H4 (cell line): ENCODE measurements at places on chromosomes 3 and 15.

GRCh38 chr3:185330644-185331043 is 32.3 kb upstream of the MAP3K13 start:
- DNase-seq, result no peak

- no peak for DNase-seq
Observed at GRCh38 chr15:40151499-40151898, 9.4 kb upstream of the BUB1B start.

DNA sequence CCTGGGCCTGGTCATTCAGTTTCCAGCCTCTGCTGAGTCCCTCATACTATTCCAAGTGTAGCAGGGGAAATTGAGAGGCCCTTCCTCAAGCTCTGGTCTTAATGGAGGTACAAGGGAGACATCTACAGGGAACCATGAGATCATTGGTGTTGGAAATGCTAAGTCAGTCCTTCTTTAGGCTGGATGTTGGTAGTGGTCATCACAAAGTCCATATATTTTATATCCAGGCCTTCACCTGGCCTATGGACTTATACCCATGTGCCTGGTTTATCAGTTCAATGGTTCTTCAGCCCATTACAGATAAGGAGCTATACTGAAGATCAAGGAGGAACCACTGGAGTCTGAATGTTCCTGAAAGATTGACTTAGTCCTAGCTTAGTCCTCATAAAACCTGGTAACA is 135.0 kb downstream of the STAG1 start:
- DNase-seq, result no peak

DNA sequence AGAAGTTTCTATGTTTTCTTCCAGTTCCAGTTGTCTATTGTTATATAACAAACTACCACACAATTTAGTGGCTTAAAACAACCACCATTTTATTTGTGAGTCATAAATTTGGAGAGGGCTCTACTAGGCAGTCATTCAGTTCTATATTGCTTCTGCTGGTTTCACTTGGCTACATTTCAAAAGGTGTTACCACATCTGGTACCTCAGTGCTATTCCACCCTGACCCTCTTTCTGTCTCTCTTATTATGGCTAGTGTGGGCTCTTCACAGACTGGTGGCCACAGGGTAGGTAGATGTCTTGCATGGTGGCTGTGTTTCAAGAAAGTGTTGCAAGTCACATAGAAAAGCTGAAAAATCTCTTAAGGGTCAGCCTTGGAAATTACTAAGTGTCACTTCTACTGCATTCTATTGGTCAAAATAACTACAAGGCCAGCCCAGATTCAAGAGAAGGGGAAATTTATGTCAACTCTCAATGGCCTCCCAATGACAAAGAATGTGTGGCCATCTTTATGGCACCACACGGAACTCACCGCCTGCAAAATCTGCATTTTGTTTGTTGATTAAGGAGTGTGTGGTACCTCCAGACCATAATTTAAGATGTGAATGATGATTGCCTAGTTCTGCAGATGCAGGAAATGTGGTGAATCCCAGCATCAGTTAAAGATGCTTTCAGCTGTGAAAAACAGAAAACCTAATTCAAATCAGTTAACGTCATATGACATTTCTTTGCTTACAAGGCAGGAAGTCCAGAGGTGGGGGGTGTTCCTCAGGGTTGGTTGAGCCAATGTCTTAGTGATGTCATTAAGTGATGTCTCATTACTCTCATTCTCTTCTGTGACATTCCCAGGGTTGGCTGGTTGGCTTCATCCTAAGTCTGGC is 105.8 kb upstream of the RASGRP1 start:
- no peak for DNase-seq

GRCh38 chr15:90425726-90426346 is 37.8 kb downstream of the IQGAP1 start:
- DNase-seq, result no peak

- DNase-seq, result no peak
Observed at GRCh38 chr3:98086873-98087272, at the start of gene OR5AC2. OR5AC2 (plus strand) TSS chr3:98087173; CDS start chr3:98087173, 0 bp downstream.

DNA sequence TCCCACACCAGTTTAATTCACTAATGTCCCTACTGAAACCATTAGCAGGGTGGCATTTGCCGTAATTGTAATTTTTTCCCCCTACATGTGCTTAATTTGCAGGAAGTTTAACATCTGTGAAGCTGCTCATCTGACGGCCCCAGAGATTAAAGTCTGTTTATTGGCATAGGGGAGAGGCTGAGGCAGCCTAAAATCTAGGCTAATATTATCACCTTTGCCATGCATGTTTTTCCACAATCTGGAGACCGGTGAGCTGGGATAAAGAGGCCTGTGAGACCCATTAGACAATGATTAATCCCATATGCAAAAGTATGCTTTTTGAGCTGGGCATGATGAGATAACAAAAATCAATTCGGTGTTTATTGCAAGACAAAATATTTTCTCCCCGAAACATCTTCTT is 561.2 kb upstream of the ALCAM start:
- DNase-seq, result no peak

GRCh38 chr15:55743729-55744655 is 1.0 kb upstream of the PRTG start:
- no peak for DNase-seq

- no peak for DNase-seq
Observed at GRCh38 chr3:60073228-60073627, 1023.4 kb upstream of the CFAP20DC start.

- DNase-seq, result no peak
Observed at GRCh38 chr3:69081583-69082262, 1.6 kb upstream of the UBA3 start.

DNA sequence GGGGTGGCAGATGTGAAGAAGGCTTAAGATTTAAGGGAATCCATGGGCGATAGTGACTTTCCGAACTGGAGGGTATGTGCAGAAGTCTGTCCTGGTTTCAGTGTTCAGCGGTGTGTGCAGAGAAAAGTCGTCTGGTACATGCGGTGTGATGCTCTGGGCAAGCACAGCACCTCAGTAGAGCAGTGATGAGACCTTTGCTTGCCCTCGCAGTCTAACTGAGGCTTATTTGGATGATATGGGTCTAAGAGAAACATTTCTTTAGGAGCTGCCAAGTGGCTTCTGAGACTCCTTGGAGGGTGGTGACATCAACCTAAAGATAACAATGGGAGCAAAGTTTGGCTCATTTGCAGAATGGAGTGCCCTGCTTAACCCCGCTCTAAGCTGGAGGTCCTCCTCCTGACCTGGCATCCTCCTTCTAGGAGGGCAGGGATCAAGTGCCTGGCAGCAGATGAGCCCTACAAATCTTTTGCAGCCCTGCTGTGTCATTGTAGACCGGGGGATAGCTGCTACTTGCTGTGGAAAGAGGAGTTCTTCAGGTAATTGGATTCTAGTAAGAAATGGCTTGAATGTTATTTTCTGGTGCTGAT is 228.1 kb upstream of the AZI2 start:
- no peak for DNase-seq

GRCh38 chr15:51403946-51404695 is 62.7 kb downstream of the GLDN start:
- no peak for DNase-seq

DNA sequence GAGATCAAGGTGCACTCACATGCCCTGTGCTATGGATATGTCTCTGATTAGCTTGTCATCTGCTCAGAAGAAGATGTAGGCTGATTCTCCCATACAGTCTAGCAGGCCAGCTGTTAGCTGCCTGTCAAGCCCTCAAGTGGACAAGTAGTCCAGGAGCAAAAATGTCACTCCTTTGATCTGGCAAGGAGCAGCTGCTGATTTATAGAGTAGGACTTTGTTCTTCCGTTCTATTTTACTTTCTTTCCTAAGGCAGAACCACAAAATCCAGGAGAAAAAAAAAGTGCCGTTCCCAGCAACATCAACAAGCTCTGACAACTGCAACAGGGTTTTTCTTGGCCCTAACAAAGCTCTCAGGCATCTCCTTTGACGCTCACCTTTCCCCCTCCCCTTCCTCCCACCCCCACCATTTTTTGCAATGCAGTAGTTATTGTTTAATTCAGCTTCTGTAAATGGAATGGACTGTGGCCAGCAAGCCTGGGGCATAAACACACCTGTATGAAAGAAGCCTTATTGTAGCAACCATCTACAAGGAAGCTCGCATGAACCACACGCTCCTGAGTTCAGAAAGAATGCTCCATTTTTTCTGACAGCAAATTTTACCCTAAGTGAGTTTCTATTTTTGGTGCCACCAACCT is 196.3 kb downstream of the MEIS2 start:
- DNase-seq, result no peak

GRCh38 chr3:62968128-62968527 is 92.9 kb upstream of the CADPS start:
- no peak for DNase-seq

GRCh38 chr3:54572197-54572895 is 355.5 kb downstream of the LRTM1 start:
- DNase-seq, result no peak

DNA sequence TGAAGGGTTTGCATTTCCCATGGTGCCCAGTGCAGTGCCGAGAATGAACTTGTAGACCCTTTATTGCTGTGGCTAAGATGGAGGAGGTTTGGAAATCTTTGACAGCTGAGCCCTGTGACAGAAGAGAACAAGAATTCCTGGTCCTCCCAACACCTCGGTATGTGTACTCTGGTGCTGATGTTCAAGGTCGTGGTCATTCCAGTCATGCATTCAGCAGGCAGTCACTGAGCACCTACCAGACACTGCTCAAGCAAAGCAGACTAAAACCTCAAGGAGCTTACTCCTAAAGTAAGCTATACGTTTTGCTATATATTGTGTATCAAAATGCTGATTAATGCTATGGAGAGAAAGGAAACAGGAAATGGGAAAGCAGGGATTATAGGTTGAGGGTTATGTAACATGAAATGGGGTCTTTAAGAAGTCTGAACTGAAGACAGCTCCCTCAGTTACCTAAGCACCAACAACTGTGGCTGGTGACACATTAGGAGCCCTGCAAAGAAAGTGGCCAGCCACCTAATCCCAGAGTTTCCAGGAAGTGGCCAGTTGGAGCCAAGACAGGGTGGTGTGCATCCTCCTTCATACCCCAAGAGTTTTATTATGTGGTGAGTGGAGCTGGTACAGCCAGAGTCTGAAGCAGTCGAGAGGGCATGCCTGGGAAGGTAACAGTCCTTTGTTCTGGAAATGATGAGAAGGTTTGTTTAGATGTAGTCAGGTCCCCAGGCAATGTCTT is 65.0 kb downstream of the CCNL1 start:
- DNase-seq, result no peak

GRCh38 chr3:69776289-69776688 is 37.0 kb downstream of the MITF start:
- no peak for DNase-seq
